ENCODE measurements at places on chromosomes 2 and 18.

- no peak overlapping the region for H3K27ac ChIP-seq
- DNase-seq: no peak
- H3K4me1 ChIP-seq: no peaks in the 10 kb centered on the region
- no peak overlapping the region for H3K4me3 ChIP-seq
Observed at GRCh38 chr2:208182835-208183234, 7.0 kb downstream of the C2orf80 start.

GRCh38 chr2:238811759-238812158 is 36.1 kb upstream of the TWIST2 start:
- H3K27ac ChIP-seq: no peak overlapping the region
- H3K4me3 ChIP-seq: no peak overlapping the region
- H3K27me3 ChIP-seq: peaks cover 2% of the 10 kb centered on the region
- no peaks in the 10 kb centered on the region for H3K4me1 ChIP-seq

GRCh38 chr2:238085899-238086298 is 14.2 kb upstream of the ESPNL start:
- no peak for DNase-seq
- H3K27me3 ChIP-seq: no peaks in the 10 kb centered on the region
- H3K27ac ChIP-seq: no peak overlapping the region
- peaks cover 14% of the 10 kb centered on the region for H3K36me3 ChIP-seq
- H3K4me3 ChIP-seq: no peak overlapping the region
- H3K4me1 ChIP-seq: no peaks in the 10 kb centered on the region

GRCh38 chr18:68482815-68483214 is 232.1 kb downstream of the TMX3 start:
- DNase-seq: no peak
- no peaks in the 10 kb centered on the region for H3K4me1 ChIP-seq
- H3K4me3 ChIP-seq: no peak overlapping the region
- H3K27me3 ChIP-seq: no peaks in the 10 kb centered on the region
- H3K27ac ChIP-seq: no peak overlapping the region
- no peaks in the 10 kb centered on the region for H3K36me3 ChIP-seq

DNA sequence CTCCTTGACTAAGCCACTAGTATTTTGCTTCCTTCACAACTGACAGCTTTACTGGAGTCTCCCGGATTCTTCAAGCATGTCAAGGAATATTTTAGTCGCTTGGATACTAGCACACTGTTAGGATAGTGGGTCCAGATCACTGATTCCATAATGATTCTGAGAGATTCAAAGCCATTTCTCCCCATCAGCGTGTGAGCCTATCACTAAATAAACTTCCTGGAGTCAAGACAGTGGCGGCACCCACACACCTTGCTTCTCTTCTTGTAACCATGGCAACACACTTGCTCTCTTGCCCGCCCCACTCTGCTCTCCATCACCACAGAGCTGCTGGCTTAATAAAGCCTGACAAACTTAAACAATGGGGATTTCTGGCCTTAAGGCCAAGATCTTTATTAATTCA is 245.1 kb downstream of the LRRTM1 start:
- no peak for DNase-seq
- no peaks in the 10 kb centered on the region for H3K27me3 ChIP-seq
- no peak overlapping the region for H3K4me3 ChIP-seq
- H3K36me3 ChIP-seq: no peaks in the 10 kb centered on the region

DNA sequence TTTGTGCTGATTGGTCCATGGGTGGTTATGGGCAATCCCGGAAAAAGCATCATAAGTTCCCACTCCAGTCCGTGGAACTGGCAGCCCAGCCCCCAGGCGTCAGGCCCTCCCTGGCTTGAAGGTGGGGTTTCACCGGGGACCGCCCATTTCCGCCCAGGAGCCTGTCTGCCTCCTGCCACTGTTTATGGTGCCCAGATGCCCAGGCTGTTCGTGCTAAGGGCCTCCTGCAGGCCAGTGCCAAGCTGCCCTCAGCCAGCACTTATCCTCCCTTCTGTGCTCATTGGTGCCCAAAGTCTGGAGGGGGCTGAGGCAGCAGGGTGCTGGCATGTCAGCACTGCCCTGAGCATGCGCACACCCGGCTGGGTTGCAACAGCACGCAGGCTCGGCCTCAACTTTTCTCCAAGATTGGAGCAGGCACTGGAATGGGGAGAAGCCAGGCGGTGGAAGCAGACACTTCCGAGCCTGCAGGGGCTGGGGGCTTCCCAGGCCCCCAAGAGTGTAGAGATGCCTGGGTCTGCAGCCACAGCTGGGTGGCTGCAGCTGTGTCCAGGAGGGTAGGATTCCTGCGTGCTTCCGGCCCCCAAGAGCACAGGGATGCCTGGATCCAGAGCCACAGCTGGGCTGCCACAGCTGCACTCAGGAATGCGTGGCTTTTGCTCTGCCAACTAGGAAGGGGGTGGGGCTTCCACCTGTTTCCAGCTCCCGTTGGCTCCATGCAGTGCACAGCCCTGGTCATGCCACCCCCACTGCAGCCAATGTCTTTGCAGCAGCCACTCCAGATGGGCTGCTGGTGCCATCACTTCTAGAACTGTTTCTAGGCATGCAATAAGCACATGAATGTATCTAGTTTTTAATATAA is 74.0 kb downstream of the AGPS start:
- H3K4me3 ChIP-seq: no peak overlapping the region
- DNase-seq: no peak
- no peaks in the 10 kb centered on the region for H3K27me3 ChIP-seq
- peaks cover 8% of the 10 kb centered on the region for H3K4me1 ChIP-seq
- H3K27ac ChIP-seq: no peak overlapping the region

- no peak for DNase-seq
- H3K4me1 ChIP-seq: no peaks in the 10 kb centered on the region
- no peak overlapping the region for H3K4me3 ChIP-seq
- H3K27me3 ChIP-seq: no peaks in the 10 kb centered on the region
- no peaks in the 10 kb centered on the region for H3K36me3 ChIP-seq
- H3K27ac ChIP-seq: no peak overlapping the region
Observed at GRCh38 chr2:181241797-181242196, 215.4 kb upstream of the ITGA4 start.

Measured in osteoblast (primary cell).